ENCODE measurements at places on chromosomes 3 and 15. TPM values are rescaled to one million over a fixed set of nuclear protein-coding genes. Genes with fewer than 3 reads are reported as not detected.

The SMCO1 gene
- not detected for total RNA-seq

The ISLR gene
- not detected for total RNA-seq

The PTH1R gene
- total RNA-seq = not detected

The SI gene
- not detected for total RNA-seq

The A4GNT gene
- not detected for total RNA-seq

The SPESP1 gene
- 4.9 TPM for total RNA-seq
